ENCODE measurements at places on chromosomes 4 and X. TPM values are rescaled to one million over a fixed set of nuclear protein-coding genes. Genes with fewer than 3 reads are reported as not detected.

The CYSLTR1 gene
- 0.07 TPM for total RNA-seq

The CLDN2 gene
- total RNA-seq: not detected

The EVC2 gene
- 4.8 TPM for total RNA-seq

- DNase-seq: no peak
These were observed 237.2 kb upstream of the PITX2 start for GRCh38 chr4:110860125-110860524.

The TBC1D8B gene
- total RNA-seq: 5.8 TPM

DNA sequence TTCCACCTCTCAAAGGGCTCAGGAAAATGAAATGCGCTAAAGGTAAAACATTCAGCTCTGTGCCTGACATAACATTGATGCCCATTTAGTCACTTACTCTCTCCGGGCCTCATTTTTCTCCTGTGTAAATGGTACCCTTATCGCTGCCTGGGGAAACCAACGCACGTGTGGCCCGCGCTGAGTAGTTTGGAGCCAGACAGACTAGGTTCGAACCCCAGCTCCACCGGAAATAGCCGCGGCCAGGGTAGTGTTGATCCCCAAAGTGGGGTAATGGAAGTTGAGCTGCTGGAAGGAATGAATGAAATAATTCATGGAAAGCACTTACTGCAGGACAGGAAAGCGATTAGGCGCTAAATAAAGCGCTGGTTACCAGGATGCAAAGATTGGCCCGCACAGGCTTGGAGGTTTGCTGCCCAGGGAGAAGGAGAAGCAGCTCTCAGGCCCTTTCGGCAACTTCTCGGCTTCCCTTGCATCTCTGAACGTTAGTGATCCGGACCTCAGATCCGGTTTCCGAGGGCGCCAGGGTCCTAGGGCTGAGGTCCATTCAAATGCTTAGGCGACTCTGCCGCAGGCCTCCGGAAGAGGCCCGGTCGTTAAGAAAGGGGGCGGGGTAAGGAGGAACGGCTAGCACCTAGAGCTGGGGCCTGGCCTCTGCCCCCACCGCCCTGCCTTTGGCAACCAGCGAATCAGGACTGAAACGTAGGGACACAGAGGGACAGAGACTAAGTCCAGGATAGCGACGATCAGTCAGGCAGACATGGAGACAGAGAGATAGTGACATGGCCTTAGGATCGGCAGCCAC lies 13.3 kb downstream of the NKX3-2 start:
- peak; percentile 73 for DNase-seq

DNA sequence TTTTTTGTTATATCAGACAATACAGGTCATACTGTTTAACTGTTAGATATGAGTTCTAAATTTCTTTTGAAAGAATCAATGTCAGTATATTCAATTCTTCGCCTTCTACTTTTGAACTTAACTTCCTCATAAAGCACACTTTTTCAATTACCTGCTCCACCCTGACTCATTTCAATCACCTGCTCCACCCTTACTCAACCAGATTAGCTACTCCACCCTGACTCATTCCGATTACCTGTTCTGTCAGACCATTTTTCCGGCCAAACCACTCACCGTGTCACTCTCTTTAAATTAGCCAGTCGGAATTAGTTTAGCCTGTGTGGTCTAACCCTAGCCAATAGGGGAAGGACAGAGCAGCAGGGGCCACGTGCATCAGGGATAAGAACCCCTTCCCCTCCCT lies 751.8 kb upstream of the POU3F4 start:
- no peak for DNase-seq

DNA sequence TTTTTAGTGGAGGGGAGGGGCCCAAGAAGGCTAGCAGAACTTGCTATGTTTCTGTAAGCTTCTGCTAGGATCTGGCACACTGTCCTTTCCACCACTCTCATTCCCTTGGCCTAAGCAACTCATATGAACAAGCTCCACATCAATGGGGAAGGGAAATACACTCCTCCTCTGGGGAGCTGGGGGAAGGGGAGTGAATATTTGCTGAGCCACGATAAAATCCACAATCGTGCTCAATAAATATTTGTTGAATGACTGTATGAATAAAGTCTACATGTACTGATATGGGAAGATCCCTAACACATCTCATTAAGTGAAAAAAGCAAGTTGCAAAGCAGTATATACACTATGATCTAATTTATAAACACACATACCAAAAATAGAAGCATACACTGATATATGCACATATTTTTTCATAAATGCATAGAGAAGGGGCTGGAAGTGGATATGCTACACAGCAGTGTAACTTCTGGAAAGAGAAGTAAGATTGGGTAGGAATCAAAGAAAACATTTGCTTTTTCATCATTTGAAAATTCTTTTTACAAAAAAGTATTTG lies 95.8 kb upstream of the EFHC2 start:
- no peak for DNase-seq

The VCX3A gene
- total RNA-seq: 0.25 TPM

All from WTC11 (cell line).